Fibroblast of pulmonary artery (primary cell): ENCODE measurements at places on chromosomes 13 and 19.

GRCh38 chr19:42332059-42332458 lies 6.6 kb downstream of the MEGF8 start:
- DNase-seq = no peak

DNA sequence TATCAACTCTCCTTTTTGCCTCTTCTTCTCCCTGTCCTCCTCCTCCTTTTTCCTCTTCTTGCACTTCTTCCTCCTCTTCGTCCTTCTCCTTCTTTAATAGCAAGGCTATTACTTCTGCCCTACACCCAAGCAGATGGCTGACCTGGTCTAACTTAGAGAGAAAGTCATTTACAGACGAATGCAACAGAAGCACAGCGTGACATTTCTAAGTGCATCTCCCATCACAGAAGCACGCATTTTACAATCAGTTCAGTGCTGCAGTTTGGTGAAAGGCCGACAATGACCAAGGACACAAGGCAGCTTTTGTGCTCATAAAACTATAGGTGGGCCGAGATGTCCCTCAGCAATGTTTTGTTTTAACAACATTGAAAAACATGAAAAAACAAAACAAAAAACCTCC lies 231.5 kb downstream of the FGF14 start:
- no peak for DNase-seq

DNA sequence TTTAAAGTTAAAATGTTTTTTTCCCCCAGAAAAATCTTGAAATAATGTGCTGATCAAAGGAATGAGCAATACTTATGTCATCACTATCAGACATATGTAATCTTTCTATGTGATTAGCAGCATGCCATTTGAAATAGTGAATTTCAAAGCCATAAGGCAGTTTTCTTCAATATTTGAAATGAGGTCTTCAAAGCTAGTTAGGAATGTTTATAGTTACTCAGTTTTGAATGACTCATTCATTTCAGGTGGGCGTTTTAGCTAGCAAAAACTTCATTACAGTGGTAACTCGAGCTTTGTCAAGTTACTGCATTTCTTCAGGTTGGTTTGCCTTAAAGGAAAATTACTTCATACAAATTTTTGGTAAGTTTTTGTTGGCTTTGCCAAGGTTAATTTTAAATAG lies 102.1 kb downstream of the ATP8A2 start:
- DNase-seq = no peak

DNA sequence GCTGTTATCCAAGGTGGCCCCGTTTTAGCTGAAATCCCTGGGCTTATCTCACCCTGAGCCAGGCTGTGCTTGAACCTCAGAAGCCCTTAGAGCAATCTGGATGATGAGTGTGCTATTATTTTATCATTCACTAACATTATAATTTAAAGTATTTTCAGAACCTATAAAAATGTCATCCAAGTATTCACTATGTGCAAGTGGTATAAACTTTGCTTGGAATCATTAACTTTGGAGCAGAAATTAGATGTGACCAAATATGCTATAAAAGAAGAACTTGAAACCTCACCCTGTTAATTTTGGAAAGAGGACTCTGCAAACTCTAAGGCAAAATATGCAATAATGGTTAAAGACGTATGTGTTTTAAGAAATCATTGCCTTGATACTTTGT lies 147.5 kb downstream of the USP12 start:
- no peak for DNase-seq

- DNase-seq = peak; percentile 18
These were observed 932 bp downstream of the SLC35E1 start for GRCh38 chr19:16571283-16571682.
